ENCODE measurements at places on chromosomes 1 and 21.

DNA sequence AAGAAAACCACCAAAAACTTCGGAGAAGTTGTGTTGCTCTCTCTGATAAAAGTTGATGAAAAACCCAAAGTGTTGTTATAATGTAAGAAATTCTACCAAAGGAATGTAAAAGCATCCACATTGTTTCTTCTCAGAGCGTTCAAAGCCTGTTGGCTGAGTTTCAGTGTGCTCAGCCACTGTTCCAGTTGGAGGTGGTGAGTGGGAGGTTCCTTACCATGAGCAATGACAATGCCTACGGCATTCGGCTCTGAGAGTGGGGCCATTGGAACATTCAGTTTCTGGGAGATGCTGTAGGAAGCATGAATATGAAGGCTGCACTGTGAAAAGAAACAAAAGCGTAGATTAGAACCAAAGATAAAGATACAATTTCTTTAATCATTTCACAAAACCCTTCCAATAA, 20.5 kb upstream of the MYBPHL start:
- no peak for DNase-seq

DNA sequence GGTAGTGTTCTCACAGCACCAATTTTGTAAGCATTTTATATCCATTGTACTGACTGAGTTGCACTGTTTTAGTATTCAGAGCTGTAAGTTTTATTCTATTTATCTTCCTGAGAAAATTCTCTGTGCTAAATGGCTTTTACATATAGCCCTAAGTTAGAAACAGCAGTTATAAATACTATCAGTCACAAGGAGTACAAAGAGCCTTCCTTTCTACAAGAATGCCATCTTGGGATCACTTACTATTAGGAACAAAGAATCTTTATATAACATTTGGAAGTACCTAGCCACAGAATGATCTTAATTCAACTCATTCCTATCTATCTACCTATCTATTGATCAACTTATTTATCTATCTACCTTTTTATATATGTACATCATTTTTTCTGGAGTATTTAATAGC, 423.9 kb upstream of the RGS18 start:
- DNase-seq = no peak

DNA sequence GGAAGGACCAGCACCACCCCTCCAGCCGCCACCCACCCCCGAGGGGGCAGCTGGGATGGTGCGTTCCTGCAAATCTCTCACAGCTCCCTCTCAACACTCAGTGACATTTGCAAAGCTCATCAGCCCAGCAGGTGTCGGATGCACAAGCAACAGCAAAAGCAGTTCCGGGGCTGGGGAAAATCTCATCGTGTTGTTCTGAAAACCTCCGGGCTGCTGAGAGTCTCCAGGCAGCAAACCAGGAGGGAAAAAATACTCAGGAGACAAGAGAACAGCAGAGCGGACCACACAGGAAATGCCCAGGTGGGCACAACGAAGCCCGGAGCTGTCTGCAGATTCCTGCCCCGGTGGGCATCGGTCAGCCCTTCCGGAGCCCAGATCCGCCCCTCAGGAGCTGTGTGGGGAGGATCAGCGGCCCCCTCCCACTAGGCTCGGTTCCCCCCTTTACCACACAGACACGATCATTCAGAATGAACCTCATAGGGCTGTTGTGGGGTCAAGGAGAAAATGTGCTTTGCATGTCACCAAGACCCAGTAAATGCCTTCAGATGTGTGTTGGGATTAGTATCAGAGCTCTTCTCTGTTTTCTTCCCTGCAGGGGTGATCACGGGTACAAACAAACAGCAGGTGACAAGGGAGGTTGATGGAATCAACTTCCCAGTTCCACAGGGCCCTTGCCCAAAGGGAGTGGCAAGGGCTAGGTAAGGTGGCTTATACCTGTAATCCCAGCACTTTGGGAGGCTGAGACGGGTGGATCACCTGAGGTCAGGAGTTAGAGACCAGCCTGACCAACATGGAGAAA, 127.0 kb upstream of the TIAM1 start:
- DNase-seq = no peak

DNA sequence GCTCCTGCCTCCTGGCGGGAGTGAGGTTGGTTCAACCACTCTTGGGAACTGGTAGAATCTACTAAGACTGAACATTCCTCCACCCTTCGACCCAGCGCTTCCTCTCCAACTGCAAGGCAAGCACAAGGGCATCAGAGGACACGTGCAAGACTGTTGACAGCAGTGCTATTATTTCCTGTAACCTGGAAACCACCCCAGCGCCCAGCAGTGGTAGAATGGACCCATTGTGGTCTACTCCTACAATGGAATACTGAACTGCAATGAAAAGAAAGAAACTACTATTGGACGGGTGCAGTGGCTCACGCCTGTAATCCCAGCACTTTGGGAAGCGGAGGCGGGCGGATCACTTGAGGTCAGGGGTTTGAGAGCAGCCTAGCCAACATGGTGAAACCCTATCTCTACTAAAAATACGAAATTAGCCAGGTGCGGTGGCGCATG, 33.0 kb upstream of the TARDBP start:
- no peak for DNase-seq

GRCh38 chr1:56057466-56058405, 521.6 kb downstream of the PLPP3 start:
- no peak for DNase-seq

DNA sequence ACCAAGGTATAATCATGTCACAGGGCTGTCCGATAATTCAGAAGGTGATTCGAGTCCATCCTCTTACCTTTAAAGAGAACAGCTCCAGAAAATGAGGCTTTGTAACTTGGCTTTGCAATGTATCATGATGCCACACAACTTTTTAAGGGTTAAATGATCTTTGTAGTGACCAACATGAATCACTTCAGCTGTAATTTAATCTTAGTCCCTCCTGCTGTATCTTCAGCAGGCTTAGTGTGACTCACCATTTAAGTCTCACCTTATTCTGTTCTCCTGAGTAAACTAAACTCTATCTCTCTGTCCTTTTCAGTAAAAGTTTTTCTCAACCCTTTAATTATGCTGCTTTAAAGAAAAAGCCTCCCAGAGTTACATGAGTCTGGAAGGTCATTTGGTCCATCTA, 1.9 kb upstream of the HIVEP3 start:
- DNase-seq = no peak

DNA sequence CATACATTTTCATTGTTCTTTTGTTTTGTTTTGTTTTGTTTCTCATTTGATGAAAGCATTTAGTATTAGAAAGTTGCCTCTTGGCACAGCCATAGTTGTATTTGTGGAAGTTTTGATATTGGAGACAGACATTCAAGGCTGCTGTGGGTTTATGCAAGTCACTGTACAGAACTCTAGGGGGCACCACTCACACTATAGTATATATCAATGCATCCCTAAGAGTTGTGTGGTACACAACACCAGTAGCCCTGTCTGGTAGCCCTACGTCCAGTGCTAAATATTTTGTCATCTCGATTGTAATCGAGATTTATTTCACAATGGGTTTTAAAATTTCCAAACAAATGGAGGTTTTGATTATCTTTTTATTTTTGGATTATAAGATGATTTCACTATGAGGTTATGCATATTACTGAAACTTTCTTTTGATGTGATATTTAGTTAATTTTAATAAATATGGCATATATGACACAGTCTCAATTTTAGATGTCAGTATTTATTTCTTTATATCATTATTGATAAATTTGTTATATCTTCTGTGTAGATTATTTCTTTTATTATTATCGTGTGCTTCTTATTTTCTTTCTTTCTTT, 112.2 kb downstream of the NR5A2 start:
- peak; percentile 17 for DNase-seq

DNA sequence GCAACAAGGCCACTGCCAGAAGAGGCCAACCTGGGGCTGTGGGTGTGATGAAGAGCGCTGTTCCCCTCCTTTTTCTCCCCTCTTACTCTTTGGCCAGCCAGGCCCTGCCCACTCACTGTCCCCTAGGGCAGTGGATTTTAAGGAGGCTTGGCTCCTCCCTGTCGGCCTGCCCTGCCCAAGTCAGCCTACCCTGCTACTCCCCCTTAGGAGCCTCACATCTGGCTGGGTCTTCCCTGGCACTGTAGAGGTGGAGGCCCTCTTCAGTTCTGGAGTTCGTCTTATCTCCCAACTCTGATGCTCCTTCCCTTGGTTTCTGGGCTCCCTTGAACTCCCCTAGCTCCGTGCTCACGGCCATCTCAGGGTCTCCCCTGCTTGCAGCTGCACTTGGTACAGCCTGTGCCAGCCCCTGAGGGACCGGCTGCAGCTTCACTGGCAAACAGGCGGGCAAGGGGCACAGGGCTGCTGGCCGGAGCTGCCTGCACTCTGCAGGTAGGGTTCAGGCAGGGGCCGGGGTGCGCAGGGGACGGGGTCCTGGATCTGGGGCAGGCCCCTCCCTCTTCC, 4.0 kb downstream of the AMPD2 start:
- DNase-seq = no peak

- no peak for DNase-seq
Measured at GRCh38 chr1:235336903-235337302, 8.5 kb downstream of the GGPS1 start.

DNA sequence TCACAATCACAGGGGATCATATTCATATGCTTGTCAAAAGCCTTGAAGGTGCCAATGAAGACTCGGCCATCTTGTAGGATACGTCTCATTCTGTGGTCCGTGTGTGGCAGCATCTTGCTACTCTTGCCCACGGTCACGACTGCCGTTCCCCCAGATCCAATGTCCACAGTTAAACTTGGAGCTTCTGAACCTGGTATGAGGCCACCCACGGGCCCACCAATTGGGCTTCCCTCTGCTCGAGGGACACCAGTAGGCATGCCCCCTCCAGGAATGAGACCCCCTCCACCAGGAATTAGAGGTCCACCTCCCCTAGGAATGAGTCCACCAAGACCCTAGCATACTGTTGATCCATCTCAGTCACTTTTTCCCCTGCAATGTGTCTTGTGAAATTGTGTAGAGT, 39.6 kb downstream of the MORN1 start:
- DNase-seq = no peak

DNA sequence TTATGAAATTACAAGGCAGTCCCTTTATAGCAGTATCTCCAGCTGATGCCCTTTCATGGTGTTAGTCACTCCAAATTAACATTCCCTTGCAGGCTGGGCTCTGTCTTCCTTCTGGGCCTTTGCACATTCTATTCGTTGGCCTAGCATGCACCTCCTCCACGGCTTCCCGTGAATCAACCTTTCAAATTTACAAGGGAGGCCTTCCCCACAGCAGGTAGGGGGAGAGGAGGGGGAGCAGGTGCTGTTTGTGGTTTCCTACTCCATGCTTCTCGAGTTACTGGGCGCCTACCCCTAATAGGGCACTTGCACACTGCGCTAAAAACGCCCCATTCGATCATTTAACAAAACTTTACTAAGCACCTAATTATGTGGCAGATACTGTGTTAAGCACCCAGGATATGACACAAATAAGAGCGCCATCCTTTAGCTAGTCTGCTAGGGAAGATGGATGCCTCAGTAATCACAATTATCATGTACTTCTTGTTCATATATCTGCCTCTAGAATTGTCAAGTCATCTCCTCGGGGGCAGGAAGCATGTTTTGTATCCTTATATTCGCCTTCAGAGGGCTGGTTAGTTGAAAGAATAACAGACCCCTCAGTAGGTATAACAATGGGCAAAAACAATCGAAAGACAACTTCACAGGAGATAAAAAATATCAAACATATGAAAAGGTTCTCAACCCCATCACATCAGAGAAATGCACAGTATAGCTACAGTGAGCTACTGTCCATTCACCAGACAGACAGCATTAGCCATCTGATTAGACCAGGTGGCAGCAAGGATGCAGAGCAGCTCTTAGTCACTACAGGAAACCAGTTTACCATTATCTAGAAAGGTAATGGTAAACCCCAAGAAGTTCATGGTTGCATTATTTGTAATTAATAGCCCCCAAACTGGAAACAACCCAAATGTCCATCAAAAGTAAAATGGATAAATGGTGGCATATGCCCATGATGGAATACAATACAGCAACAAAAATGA, 1.7 kb upstream of the ADAR start:
- peak; percentile 58 for DNase-seq

DNA sequence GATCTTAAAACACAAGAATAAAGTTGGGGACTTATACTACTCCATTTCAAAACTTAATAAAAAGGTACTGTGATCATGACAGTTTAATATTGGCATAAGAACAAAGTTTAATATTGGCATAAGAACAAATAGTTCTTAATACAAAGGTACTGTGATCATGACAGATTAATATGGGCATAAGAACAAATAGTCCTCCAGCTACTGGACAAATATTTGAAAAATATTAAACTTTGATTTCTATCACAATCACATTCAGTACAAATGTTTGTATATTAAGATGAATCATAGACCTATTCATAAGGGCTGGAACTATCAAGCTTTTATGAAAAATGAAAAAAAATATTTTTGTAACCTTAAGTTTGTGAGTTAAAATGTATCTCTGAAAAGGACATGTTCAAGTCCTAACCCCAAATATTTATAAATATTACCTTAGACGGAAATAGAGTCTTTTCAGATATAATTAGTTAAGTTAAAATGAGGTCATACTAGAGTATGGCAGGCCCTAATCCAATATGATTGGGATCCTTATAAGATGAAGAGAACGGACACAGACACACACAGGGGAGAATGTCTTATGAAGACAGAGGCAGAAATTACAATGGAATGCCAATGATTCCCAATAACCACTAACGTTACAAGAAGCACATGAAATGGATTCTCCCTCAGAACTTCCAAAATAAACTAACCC, 79.1 kb upstream of the RGS1 start:
- DNase-seq = no peak

DNA sequence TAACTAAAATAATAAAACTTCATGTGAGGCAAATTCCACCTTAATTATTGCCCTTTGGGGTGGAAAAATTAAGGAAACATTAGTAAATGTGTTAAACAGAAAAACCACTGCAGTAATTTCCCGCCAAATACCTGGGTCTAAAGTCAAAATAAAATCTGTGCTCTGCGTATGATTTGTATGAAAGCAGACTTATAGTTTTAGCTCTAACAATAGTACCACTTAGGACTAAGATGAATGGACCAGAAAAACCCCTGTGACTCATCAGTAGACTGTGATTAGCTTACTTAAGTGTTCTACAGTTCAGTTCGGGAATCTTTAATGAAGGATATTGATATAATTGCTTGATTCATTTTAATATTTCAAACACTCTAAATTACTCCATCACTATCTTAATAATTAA, 23.3 kb upstream of the C1orf105 start:
- no peak for DNase-seq

GRCh38 chr1:178311164-178311563, 185.6 kb downstream of the CLEC20A start:
- DNase-seq = no peak

DNA sequence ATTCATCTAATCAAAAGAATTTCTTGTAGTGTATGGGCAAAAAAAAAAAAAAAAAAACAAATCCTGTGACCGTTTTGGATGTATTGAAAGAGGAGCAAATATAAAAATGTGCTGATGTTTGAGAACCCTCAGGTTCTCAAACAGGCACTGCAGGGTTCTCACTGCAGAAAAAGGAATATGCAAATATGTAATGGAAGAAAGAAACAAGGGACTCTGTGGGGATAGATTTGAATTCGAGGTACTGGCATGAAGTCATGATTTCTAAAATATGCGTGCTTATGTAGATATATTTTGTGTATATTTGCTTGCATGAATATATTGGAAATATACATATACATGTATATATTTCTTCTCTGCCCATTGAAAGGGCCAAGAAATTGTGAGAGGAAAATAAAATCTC, 365.0 kb upstream of the RUNX1 start:
- DNase-seq = no peak

All from stimulated activated naive CD8-positive, alpha-beta T cell treated with anti-CD3 and anti-CD28 coated beads, Interleukin-15, Interleukin-2, amounts not matched to agents 100 U/mL and 50 U/mL, for 24 hours (primary cell).